ENCODE measurements at places on chromosomes 12 and 14. TPM values are rescaled to one million over a fixed set of nuclear protein-coding genes. Genes with fewer than 3 reads are reported as not detected.

The PPP1R1A gene
- 13.4 TPM for total RNA-seq

The CLBA1 gene
- 9.9 TPM for total RNA-seq

The ACACB gene
- total RNA-seq = 10.6 TPM

The DPY19L2 gene
- 13.9 TPM for total RNA-seq

The AMDHD1 gene
- total RNA-seq = 0.72 TPM

The FAM186B gene
- 0.57 TPM for total RNA-seq

DNA sequence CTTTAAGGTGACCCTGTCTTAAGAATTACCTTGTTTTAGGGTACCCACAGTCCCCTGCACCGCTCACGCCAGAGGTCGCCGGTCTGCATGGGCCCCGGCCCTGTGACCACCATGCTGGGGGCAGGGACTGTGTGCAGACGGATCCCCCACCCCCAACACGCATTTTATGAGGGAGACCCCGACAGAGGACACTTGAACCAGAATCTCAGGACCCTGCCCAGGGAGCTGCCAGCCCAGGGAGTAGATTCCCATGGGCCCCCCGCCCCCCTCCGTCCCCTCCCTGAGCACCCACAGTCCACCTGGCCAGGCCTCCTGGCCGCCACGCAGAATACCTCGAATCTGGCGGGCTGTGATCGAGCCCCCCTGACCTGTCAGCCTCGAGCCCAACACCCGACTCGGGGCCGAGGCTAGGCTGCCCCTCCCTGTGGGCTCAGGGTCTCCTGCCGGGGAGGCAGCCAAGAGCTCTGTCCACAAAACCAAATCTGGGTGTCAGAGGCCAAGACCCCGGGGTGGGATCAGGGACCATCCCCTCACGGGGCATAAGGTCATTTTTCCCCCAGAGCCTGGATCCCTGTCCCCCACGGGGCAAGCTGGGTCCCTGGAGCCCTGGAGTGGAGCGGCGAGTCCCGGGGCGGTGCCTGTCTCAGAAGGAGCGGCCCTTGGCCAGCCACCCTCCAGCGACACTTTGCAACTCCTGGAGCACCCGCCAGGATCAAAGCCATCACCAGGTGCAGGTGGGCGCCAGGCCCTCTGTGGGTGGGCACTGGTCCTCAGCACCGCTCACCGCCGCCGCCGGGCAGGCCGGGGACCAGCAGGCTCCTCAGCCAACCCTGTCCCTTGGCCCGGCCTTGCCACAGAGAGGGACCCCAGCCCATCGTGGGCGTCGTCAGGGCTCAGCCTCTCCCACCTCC, 155.8 kb upstream of the PKP2 start:
- DNase-seq = no peak

GRCh38 chr14:64928239-64929013, 14.1 kb downstream of the GPX2 start:
- DNase-seq = no peak

- no peak for DNase-seq
These were observed 1.8 kb downstream of the PCNX1 start for GRCh38 chr14:70908935-70909641.

- no peak for DNase-seq
These were observed 80.9 kb downstream of the SLC41A2 start for GRCh38 chr12:104877103-104877705.

DNA sequence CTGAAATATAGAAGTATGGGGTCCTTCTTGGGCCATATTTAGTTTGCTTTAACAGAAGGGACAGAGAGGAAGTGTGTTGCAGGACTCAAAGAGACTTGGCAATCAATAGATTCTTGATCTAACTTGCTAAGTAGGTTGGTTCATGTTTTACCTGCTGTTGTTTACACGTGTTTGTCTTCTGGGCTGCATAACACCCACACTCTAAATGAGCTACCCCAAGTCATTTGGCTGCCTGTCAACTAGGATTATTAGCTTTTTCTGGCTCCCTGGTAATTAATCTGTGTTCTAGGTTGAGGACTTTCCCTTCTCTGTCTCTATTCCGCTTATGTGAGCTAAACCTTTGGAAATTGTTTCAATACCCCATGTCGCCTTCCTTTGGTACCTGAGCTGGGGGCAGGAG, 10.1 kb upstream of the TBPL2 start:
- no peak for DNase-seq

GRCh38 chr12:57868221-57868620, 21.7 kb upstream of the CTDSP2 start:
- DNase-seq = no peak

GRCh38 chr14:51884086-51884927, 23.9 kb downstream of the GNG2 start:
- DNase-seq = no peak

Measured in endodermal cell (in vitro differentiated cells).